ENCODE measurements at places on chromosomes 7 and 10.

DNA sequence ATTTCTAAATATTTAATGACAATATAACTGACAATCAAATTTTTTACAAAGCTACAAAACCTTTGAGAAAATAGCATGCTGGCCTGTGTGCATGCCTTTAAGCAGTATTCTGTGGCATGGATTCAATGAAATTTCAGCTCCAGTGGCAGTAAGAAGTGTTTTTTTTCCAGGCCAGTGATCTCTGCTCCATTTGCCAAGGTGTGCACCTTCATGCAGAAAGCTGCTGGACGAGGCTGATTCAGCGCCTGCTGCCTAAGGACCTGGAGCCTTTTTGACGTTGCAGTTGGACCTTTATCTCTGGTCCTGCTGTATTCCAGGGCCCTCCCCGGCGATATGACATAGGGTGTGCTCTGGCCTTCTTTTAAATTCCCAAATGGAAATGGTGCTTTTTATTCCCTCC is 26.6 kb downstream of the VWC2 start:
- DNase-seq, result no peak
- no peaks in the 10 kb centered on the region for H3K4me1 ChIP-seq
- no peaks in the 10 kb centered on the region for H3K36me3 ChIP-seq

DNA sequence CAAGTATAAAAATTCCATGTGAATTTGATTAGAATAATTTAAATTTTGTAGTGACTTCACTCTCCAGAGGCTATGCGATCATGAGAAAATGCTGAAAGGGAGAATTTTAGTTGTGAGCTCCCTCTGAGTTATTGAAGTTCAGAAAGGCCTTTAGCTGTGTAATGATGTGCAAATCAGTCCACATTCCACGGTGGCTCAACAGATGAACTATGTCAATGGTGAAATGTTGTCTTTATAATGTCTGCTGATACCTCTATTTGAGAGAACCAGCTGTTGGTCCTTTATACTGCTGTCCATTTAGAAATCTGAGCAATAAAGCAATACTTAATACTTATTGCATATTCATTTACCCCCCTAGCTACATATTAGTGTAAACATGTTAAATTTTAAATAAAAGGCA is 7.1 kb upstream of the ITGB8 start:
- DNase-seq, result no peak
- no peaks in the 10 kb centered on the region for H3K27me3 ChIP-seq
- H3K4me3 ChIP-seq, result no peak overlapping the region
- no peaks in the 10 kb centered on the region for H3K36me3 ChIP-seq
- H3K27ac ChIP-seq, result no peak overlapping the region
- H3K4me1 ChIP-seq, result no peaks in the 10 kb centered on the region

- H3K27ac ChIP-seq, result no peak overlapping the region
- H3K36me3 ChIP-seq, result peaks cover 13% of the 10 kb centered on the region
- H3K4me3 ChIP-seq, result peak overlapping the region; percentile 99
- peak; percentile 24 for DNase-seq
These were observed 2.0 kb downstream of the BAZ1B start for GRCh38 chr7:73519867-73520672.

GRCh38 chr10:97500297-97500575 is 1.5 kb downstream of the UBTD1 start:
- H3K4me1 ChIP-seq, result peaks cover 25% of the 10 kb centered on the region
- DNase-seq, result no peak
- H3K4me3 ChIP-seq, result peak overlapping the region; percentile 88
- H3K36me3 ChIP-seq, result no peaks in the 10 kb centered on the region
- H3K27me3 ChIP-seq, result peaks cover 29% of the 10 kb centered on the region

GRCh38 chr7:20795361-20795760 is 8.7 kb upstream of the SP8 start:
- H3K27ac ChIP-seq, result no peak overlapping the region
- no peak for DNase-seq
- peaks cover 75% of the 10 kb centered on the region for H3K4me1 ChIP-seq
- no peaks in the 10 kb centered on the region for H3K36me3 ChIP-seq

- peak; percentile 48 for DNase-seq
- no peak overlapping the region for H3K27ac ChIP-seq
- H3K27me3 ChIP-seq, result no peaks in the 10 kb centered on the region
- no peaks in the 10 kb centered on the region for H3K36me3 ChIP-seq
- H3K4me3 ChIP-seq, result peak overlapping the region; percentile 70
These were observed 759 bp downstream of the NUDT1 start for GRCh38 chr7:2242541-2243429.

DNA sequence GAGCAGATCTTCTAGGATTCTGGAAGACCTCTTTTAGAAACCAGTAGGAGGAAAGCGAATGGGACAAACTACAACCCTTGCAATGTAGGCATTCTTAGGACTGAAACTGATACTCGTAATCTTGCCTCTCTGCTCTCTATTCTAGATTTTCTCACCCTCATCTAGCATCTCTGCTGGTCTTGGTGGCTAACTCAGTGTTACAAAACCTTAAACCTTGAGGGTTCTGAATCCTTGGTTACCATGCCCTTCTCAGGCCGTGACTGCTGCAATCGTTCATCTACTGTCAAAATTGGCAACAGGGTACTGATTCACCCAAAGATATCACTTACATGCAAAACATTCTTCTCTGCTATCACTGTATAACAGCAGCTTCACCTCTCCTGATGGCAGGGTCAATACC is 55.2 kb downstream of the SAMD9 start:
- no peak overlapping the region for H3K27ac ChIP-seq
- H3K4me3 ChIP-seq, result no peak overlapping the region
- no peaks in the 10 kb centered on the region for H3K36me3 ChIP-seq
- DNase-seq, result no peak

- DNase-seq, result no peak
- no peak overlapping the region for H3K27ac ChIP-seq
- H3K27me3 ChIP-seq, result no peaks in the 10 kb centered on the region
- peaks cover 6% of the 10 kb centered on the region for H3K4me1 ChIP-seq
- no peaks in the 10 kb centered on the region for H3K36me3 ChIP-seq
These were observed 16.2 kb downstream of the ARHGAP21 start for GRCh38 chr10:24707445-24707844.

- no peaks in the 10 kb centered on the region for H3K27me3 ChIP-seq
- no peak overlapping the region for H3K27ac ChIP-seq
- no peak overlapping the region for H3K4me3 ChIP-seq
- H3K36me3 ChIP-seq, result no peaks in the 10 kb centered on the region
These were observed 51.5 kb downstream of the PFKFB3 start for GRCh38 chr10:6254201-6254600.

- no peaks in the 10 kb centered on the region for H3K36me3 ChIP-seq
- no peaks in the 10 kb centered on the region for H3K27me3 ChIP-seq
- peak overlapping the region; percentile 68 for H3K27ac ChIP-seq
- DNase-seq, result peak; percentile 81
These were observed 36.5 kb upstream of the AP5Z1 start for GRCh38 chr7:4738711-4739527.

DNA sequence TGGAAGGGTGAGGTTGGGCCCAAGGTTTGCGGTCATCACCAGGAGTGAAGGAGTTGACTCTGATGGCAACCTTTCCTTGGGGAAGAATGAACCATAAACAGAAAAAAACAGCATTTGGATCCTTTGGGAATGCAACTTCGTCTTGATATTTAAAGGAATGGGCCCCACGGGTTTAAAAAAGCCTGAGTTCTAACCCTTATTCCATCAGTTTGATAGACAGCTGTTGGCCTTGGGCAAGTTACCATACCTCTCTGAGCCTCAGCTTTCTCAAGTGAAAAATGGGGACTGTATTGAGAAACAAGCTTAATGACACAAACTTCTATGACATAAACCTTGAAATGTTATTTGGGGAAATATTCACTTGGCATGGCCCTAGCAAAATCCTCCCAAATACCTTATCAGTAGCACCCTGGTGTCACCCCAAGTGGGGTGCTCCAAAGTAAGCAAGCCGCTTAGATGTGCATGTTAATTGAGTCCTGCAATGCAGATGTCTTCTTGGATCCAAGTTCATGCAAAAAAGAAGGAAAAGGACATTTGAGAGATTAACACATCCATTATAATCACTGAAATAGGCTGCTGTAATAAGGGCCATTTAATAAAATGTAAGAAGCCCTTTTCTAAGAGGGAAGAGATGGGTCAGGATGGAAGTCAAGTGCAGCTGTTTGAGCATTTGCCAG is 13.8 kb downstream of the MXI1 start:
- no peak for DNase-seq
- H3K4me3 ChIP-seq, result no peak overlapping the region
- no peaks in the 10 kb centered on the region for H3K36me3 ChIP-seq

- H3K4me3 ChIP-seq, result peak overlapping the region; percentile 86
- H3K4me1 ChIP-seq, result peaks cover 16% of the 10 kb centered on the region
- H3K36me3 ChIP-seq, result no peaks in the 10 kb centered on the region
- DNase-seq, result peak; percentile 69
- H3K27ac ChIP-seq, result no peak overlapping the region
- peaks cover 21% of the 10 kb centered on the region for H3K27me3 ChIP-seq
These were observed 169.3 kb downstream of the FAM107B start for GRCh38 chr10:14605231-14605925.

- H3K27me3 ChIP-seq, result no peaks in the 10 kb centered on the region
- no peak overlapping the region for H3K27ac ChIP-seq
- peaks cover 15% of the 10 kb centered on the region for H3K4me1 ChIP-seq
- no peak overlapping the region for H3K4me3 ChIP-seq
- DNase-seq, result no peak
These were observed 78.6 kb downstream of the FAM53B start for GRCh38 chr10:124665558-124665957.

GRCh38 chr10:22831586-22831985 is 96.3 kb upstream of the ARMC3 start:
- no peaks in the 10 kb centered on the region for H3K27me3 ChIP-seq
- no peak overlapping the region for H3K27ac ChIP-seq
- DNase-seq, result no peak
- H3K4me1 ChIP-seq, result peaks cover 14% of the 10 kb centered on the region

DNA sequence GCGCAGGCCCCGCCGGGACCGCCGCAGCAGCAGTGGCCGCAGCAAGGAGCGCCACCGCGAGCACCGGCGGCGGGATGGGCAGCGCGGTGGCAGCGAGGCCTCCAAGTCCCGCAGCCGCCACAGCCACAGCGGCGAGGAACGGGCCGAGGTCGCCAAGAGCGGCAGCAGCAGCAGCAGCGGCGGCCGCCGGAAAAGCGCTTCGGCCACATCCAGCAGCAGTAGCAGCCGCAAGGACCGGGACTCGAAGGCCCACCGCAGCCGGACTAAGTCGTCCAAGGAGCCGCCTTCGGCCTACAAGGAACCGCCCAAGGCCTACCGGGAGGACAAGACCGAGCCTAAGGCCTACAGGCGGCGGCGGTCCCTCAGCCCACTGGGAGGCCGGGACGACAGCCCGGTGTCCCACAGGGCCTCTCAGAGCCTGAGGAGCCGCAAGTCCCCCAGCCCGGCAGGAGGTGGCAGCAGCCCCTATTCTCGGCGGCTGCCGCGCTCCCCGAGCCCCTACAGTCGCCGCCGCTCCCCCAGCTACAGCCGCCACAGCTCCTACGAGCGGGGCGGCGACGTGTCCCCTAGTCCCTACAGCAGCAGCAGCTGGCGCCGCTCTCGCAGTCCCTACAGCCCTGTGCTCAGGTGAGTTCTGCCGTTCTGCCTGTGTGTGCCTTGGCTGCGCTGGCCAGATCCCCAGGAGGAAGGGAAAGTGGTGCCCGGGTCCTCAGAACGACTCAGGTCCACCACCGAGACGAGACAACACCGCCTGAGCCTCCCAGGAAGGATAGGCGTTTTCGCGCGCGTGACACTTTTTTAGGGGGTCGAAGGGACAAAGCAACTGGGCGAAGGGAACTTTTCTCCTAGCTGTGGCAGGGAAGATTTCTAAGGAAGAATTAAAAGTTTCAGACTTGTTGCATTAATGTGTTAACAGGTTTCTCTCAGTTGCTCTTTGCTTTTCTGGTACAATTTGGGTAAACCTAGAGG is 1.5 kb downstream of the CDK13 start:
- peak overlapping the region; percentile 84 for H3K4me3 ChIP-seq
- no peaks in the 10 kb centered on the region for H3K36me3 ChIP-seq
- peak overlapping the region; percentile 64 for H3K27ac ChIP-seq
- DNase-seq, result peak; percentile 91
- H3K27me3 ChIP-seq, result no peaks in the 10 kb centered on the region

GRCh38 chr10:115001506-115002381 is 63.7 kb downstream of the TRUB1 start:
- no peaks in the 10 kb centered on the region for H3K27me3 ChIP-seq
- H3K4me1 ChIP-seq, result peaks cover 9% of the 10 kb centered on the region
- no peak overlapping the region for H3K4me3 ChIP-seq

DNA sequence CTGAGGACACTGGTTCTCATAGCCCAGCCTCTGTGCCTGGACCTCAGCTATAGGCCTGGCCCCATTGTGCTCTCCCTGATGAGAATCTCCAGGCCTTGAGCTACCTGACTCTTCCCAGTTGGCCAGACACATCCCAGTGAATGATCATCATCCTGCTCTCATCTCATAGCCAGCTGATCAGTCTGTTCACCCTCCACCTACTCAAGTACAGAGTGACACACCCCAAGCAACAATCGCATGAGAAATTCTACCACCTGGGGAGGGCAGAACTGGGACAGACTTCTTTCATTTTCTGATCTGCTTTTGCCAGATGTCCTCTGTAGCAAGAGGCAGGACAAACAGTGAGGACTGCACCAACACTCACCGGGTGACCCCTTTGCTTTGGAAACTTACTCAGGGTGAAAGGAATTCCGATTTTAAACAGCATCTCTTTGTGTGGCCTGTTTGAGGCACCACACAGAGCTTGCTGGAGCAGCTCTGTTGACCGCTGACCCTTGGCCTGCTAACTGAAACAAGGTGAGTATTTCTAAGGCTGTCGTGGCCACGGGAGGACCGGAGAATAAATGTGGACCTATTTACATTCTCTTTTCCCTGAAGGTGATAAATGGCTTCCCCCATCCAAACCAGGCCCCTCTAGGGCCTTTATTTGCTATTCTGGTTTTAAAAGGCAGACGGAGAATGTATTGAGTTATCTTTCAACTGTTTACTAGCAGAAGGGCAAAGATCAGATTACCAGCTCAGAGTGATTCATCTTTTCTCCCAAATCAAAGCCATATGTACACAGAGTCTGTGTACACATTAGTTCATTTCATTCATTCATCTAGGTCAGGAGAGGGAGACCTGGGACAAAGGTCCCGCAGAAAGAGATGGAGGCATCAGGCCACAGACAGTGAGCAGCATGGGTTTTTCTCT is 181.4 kb upstream of the TNS3 start:
- no peak overlapping the region for H3K4me3 ChIP-seq
- peaks cover 8% of the 10 kb centered on the region for H3K4me1 ChIP-seq
- no peaks in the 10 kb centered on the region for H3K36me3 ChIP-seq
- peak; percentile 62 for DNase-seq
- no peaks in the 10 kb centered on the region for H3K27me3 ChIP-seq

DNA sequence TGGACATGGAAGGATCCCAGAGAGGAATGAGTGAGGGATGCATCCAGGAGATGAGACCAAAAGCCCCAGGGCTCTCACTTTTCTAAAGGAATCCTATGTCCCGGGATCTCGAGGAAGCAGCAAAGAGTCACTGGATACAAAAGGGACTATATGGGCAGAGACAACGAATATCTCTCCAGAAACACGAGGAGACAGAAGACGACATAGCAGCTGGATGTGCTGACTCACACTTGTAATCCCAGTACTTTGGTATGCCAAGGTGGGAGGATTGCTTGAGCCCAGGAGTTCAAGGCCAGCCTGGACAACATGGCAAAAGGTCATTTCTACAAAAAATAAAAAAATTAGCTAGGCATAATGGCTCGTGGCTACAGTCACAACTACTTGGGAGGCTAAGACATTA is 24.7 kb upstream of the MSMB start:
- H3K36me3 ChIP-seq, result no peaks in the 10 kb centered on the region
- no peak overlapping the region for H3K27ac ChIP-seq
